Stimulated activated CD8-positive, alpha-beta memory T cell treated with anti-CD3 and anti-CD28 coated beads, Interleukin-2, amount 100 ng/mL, for 1 hour (primary cell): ENCODE measurements at places on chromosomes 1 and 21.

GRCh38 chr1:4344065-4344732 is 310.2 kb upstream of the AJAP1 start:
- no peak for DNase-seq

- DNase-seq, result no peak
Observed at GRCh38 chr1:55179177-55179835, 35.9 kb downstream of the USP24 start.

DNA sequence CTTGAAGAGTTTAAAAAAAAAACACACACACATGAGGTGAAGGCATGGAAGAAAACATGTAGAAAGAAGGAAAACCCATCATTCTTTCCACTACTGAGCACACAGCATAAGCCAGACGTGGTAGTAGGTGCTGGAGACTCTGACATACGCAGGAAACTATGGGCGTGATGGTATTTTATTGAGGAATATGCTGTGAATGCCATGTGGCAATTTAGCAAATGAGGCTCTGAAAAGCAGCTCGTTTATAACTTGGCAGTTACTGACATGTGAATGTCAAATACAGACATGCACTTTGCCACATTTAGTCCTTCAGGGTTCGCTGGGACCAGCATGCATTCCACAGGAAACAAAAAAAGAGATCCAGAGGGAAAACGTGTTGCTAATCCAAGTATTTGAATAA is 74.3 kb upstream of the IFNAR2 start:
- DNase-seq, result no peak

DNA sequence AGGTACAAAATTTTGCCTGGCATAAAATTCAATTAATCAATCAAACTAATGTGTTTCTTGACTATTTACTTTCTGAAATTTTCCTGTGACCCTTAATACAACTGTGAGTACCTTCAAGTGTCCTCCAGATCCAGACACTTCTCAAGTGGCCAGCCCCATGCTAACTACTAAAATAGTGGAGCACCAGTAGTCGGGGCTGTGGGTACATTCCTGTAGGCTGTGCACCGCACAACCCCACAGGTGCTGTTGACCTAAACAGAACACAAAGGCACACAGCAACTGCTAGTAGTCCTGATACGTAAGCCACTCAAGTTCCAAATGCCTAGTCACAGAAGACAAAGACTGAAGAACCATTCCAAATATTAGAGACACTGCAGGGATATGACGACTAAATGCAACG is 36.6 kb downstream of the TMEM50B start:
- DNase-seq, result no peak

GRCh38 chr1:208907790-208908189 is 663.6 kb upstream of the PLXNA2 start:
- no peak for DNase-seq
